ENCODE measurements at places on chromosomes 5 and 9.

DNA sequence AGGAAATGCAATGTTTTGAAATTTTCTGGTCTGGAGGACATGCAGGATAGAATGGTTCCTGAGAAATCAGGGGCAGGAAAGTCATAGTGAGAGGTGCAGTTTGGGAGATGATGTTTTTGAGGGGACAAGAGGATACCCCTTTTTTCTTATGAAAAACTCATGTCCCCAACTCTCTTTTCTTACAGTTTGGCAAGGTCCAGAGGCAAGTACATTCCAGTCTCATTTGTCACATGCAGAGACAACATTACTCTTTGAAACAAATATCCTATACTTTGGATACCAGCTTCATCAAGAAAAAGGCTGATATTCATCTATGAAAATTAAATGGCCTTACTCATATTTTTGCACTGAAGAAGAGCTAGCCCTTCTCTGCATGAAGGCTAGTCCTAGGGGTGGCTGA, 48.2 kb downstream of the EQTN start:
- no peak for DNase-seq

DNA sequence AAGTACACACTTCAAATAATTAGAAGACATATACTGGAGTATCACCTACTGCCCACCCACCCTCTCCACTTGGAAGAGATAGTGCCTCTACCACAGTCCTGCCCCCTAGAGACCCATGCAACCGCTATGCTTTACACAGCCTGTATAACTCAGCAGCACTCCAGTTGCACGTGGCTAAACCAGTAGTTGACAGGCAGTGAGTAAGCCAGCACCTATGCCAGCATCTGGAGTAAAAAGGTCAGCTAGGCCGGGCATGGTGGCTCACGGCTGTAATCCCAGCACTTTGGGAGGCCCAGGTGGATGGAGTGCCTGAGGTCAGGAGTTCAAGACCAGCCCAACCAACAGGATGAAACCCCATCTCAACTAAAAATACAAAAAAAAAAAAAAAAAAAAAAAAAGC, 356.4 kb downstream of the NR2F1-AS1 start:
- DNase-seq: no peak

GRCh38 chr5:14490309-14490711, 91.3 kb upstream of the OTULINL start:
- no peak for DNase-seq

DNA sequence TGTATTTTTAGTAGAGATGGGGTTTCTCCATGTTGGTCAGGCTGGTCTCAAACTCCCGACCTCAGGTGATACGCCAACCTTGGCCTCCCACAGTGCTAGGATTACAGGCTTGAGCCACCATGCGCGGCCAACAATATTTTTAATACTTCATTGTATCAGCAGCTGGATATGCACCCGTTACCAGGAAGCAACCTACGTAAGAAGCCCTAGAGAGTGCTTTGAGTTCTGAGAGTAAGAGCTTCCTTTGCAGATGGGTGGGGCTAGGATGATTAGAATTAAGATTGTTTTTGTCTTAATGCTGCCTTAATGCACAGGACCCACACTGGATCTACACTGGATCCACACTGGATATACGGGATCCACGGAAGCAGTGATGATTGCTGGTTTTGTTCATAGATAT, 123.9 kb upstream of the ABCA1 start:
- DNase-seq: no peak

DNA sequence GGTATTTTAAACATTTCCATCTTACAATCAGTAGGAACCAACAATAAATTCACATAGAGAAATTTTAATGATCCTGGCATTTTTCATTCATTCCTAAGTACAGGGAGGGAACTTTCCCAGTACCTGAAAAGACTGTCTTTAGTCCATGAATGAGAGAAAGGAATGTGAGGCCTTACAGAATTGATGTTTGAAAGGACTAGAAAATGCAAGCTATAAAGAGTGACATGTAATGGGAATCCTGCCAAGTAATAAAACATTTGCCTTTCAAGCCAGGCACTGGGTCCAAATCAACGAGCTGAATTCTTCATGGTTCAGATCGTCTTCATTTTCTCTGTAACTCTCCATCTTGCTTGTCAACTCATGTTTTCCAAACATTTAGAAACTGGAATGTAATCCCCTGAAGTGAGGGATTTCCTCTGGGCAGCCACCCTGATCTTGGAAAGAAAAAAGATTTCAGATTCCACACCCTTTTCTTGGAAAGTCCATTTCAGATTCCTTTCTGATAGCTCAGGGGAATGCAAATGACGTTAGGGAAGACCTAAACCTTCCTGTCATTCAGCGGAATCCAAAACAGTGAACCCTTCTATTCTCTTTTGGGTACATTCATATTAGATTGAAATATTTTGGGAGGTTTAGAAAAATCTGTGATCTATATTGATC, 315.8 kb downstream of the SH3GL2 start:
- DNase-seq: peak; percentile 17

DNA sequence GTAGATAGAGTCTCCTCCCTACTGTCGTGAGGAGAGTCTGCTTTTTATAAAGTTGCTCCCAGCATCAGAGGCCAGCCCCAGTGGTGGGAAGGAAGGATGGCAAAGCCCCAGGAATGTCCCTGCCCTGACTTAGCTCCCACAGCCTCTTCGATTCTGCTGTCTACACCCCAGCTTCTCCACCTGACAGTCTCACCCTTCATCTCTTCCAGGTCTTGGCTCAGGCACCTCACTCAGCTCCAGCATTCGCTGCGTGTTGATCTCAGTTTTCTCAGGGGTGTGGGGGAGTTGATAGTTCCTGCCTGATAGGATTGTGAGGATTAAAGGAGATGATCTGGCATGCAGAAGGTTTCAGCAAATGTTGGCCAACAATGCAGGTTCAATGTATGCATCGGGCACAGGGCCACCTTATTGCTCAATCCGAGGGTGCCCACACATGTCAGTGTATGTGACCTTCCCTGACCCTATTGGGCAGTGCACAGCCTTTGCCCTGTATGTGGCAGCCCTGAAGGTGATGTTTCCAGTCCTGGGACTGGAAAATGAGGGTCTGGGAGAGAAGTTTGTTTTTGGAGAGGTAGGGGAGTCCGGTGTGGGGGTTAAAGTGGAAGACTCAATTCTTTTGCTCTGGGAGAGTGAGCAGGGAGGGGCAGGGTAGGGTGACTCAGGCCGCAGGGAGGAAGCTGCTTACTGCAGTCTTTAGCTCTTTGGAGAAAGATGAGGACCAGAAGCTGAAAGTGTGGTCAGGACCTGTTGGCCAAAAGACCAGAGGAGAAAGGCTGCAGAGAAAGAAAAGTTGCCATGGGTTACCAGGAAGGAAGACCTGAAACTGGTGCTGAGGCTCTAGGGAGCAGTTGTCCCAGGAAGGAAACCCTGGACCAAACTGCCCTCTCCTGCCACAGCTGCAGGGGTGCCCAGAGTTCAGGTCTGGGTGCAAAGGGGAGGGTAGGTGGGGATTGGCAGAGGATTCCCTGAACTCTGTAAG, 153.2 kb downstream of the MACROH2A1 start:
- no peak for DNase-seq

DNA sequence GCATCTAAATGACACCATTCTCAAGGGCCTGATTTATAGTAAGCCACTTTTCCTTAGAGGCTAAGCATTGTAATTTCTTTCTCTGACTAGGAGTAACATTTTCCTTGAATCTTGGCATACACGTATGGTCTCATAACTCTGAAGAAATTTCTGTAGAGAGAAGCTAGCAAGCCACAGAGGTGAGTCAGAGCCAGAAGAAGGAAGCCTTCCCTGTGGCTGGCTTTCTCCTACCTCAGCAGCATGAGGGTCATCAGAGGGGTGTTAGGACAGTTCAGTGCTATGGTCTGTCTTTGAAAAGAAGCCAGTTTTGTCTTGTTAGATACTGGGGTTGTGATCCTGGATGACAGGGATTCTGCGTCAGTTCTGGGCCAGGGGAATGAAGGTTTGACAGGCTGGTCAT, 3.2 kb downstream of the SNX30 start:
- no peak for DNase-seq

- no peak for DNase-seq
These were observed 123.6 kb downstream of the SAXO1 start for GRCh38 chr9:18909140-18910018.

GRCh38 chr5:126056851-126057622, 366.2 kb upstream of the GRAMD2B start:
- DNase-seq: no peak

GRCh38 chr9:137205126-137206069, at the start of the genes NDOR1 and TMEM203:
Gene NDOR1 (plus strand): TSS chr9:137205700. CDS start chr9:137205778, 78 bp downstream.
Gene TMEM203 (minus strand): TSS chr9:137205648. CDS start chr9:137205414, 234 bp downstream.
- DNase-seq: peak; percentile 45

GRCh38 chr9:88458716-88459465, 70.6 kb downstream of the SPIN1 start:
- no peak for DNase-seq

GRCh38 chr5:178569485-178569884, 20.7 kb downstream of the COL23A1 start:
- DNase-seq: no peak

Data from NCI-H1092 treated with DMSO at 0.1 percent for 48 hours (cell line).